ENCODE measurements at places on chromosomes 13 and 19.

- DNase-seq = no peak
Measured at GRCh38 chr13:41268764-41269163, 5.4 kb upstream of the MTRF1 start.

GRCh38 chr13:110525328-110526319 is 35.9 kb downstream of the RAB20 start:
- peak; percentile 20 for DNase-seq

- no peak for DNase-seq
Measured at GRCh38 chr13:107650081-107650701, 565.1 kb downstream of the LIG4 start.

DNA sequence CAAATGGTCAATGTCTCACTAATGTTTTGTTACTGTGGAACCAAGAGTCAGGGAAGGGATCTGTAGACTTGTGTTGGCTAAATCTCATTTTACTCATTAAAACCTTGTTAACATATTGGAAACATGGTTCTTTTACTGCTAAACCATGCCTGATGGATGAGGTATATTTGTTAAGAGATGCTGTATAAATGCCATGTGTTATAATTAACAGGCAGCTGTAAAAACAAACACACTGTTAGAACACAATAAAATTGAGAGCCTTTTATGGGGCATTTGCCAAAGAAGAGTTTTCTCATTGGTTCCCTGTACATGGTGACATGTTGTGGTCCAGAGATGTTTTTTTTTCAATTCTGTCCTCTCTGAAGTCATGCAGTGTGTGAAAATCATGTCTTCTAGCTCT is 121.9 kb downstream of the ESD start:
- DNase-seq = no peak

DNA sequence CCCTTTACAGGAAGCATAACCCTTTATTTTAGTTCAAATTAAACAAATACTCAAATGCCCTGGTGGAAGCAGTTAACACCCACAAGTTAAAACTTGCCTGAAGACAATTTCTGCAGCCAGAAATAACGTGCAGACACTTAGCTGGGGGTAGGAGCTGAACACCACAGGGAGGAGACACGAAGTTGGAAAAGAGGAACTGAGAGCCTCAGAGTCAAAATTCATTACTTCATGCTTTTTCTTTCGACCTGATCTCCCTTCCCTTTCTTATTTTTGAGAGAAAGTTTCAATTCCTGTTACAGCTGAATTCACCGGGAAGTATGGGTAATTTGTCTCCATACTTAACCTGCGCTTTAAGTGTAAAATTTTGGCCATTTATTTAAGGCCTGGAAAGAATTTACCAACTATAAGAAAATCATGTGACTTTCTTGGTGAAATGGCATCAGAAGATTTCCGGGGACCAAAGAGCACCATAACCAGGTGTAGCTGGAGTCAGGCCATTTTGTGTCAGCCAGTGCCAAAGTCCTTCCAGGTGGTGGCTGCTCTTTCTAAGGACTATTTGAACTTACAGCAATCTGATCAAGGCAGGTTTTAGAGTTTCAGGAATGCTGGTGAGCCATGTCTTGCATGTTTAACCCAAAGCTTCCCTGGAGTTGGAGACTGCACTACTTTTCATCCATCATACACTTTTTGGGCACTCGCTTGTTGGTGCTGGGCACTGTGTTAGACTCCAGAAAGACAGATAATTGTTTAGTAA is 46.5 kb upstream of the RCBTB2 start:
- DNase-seq = no peak

DNA sequence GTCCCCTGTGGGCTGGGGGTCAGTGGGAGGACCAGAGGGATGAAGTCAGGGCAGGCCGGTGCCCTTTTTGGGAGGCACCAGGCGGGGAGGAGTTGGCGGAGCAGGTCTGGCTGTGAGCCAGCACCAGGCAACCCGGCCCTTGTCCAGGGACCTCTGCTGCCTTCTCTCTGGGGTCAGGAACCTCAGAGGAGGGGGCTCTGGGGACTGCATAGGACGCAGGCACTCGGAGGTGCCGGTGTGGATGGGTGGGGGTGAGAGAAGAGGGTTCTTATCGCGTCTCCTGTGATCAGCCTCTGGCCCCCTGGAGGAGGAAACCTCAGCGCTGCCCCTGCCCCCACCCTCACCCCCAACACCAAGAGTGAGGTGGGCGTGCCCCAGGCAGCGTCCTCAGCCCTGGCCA is 16.5 kb downstream of the DPF1 start:
- no peak for DNase-seq

GRCh38 chr13:90995614-90996013 is 351.9 kb upstream of the MIR17HG start:
- DNase-seq = peak; percentile 67

DNA sequence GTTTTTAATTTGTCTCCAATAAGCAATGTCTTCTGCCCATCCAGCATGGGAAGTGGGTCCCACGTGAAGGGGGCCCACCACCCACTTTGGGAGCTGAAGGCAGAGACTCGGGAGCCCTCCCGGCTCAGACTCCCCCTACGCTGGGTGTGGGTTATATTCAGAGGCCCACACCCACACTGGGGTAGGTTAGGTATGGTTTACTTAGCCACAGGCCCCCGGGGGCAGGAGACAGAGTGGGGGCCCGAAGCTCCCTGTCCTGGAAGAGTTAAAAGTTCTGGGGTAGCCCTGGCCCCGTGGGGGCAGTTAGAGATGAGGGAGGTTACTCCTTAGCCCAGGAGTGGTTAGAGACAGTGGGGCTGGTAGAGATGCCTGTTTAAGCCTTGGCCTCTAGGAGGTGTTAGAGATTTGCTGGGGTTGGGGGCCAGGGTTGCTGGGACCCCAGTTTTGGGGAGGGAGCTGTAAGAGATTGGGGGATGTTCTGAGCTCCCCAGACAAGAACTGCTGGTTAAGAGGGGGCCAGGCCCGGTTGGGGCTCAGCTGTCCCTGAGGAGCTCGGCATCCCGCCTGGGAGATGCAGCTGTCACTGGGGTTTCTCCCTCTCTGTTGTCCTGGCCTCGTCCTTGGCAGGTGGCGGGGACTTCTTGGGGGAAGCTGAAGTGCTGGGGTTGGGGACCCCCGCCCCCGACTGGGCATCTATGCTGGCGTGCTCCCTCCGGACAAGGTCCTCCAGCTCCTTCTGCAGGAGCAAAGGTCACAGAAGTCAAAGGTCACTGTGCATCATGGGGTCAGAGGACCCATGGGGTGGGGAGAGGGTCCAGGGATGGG is 712 bp upstream of the RINL start:
- DNase-seq = no peak

GRCh38 chr13:106796280-106797047 is 228.5 kb upstream of the ARGLU1 start:
- DNase-seq = no peak

- DNase-seq = no peak
Measured at GRCh38 chr19:426725-427445, 17.9 kb upstream of the C2CD4C start.

DNA sequence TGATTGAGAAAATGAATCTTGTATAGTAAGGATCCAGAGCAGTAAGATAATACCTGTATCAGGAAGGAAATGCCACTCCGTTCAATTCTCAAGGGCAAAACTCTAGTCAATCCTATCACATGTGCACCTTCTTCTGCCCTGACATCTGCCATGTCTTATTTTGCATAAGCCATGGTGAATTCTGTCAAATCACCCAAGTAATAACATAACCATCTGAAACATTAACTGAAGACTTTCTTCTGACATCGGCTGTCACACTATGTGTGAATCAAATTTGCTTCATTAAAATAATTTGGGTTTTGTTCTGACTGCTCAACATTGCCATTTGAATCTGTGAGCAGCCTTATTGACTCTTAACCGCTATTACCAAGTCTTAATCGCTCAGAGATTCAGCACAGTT is 91.2 kb downstream of the PCDH9 start:
- peak; percentile 60 for DNase-seq

DNA sequence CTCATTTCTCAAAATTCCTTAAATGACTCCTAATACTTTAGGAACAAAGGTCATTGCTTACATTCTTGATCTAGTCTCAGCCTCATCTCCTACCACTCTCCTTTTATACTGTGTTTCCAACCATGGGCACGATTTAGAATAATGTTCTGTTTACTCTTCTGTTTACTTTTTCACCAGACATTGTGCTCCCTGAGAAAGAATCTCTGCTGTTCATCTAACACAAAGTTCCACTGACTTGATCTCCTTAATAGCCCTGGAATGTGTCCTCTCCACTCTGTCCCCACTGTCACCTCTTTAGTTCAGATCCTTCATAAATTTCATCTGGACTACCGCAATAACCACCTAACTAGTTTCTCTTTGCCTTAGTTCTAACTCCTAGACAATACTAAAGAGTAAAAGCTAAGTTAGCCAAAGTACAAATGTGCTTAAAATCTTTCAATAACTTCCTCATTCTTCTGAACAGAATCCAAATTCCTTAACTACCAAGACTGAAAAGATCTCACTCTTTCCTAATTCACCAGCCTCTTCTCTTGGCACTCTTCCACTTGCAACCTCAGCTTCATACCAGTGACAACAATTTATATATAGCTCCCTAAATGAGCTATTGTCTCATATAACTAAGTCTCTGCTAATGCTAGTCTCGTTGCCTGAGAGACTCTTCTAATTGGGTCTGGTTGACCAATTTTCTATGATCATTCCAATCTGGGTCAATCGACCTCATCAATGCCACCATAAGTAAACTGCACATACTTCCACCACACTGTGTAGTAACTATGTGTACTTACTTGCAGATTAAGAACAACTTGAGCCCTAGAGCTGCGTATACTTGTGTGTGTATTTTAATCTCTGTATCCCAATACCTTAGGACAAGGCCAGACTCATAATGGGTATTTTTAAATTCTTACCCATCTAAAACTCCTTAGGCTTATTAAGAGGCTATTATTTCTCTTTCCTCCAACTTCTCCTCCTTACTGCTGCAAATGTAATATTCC is 179.9 kb downstream of the VWA8 start:
- no peak for DNase-seq

DNA sequence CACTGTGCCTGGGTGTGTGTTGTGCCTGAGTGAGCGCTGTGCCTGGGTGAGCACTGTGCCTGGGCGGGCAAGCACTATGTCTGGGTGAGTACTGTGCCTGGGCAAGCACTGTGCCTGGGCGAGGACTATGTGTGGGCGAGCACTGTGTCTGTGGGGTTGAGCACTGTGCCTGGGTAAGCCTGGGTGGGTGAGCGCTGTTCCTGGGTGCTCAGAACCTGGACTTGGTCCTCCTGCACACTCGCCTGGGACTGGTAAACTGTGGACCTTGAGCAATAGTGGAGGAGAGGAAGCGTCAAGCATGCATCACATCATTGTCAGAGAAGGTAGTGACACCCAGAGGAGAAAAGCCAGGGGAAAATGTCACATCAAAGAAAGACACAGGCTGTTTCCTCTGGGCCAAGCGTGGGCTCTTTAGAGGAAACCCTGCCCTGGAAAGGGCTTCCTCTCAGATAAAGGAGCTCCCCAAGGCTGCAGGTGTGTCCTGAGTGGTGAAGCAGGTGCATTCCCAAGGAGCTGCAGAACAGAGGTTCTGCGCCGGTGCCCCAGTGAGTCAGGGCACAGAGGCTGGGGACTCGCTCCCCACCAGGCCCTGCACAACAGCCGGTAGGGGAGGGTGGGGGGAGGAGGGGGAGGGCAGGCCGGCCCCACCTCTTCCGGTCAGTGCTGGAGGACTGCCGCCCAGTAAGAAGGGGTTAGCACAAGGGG is 141.2 kb downstream of the TEX29 start:
- DNase-seq = no peak

- DNase-seq = no peak
Measured at GRCh38 chr13:73090116-73090822, 31.5 kb downstream of the KLF5 start.

- no peak for DNase-seq
Measured at GRCh38 chr13:48493066-48493765, 39.7 kb downstream of the RCBTB2 start.

GRCh38 chr19:45251452-45252354 is 632 bp downstream of the MARK4 start:
- no peak for DNase-seq

DNA sequence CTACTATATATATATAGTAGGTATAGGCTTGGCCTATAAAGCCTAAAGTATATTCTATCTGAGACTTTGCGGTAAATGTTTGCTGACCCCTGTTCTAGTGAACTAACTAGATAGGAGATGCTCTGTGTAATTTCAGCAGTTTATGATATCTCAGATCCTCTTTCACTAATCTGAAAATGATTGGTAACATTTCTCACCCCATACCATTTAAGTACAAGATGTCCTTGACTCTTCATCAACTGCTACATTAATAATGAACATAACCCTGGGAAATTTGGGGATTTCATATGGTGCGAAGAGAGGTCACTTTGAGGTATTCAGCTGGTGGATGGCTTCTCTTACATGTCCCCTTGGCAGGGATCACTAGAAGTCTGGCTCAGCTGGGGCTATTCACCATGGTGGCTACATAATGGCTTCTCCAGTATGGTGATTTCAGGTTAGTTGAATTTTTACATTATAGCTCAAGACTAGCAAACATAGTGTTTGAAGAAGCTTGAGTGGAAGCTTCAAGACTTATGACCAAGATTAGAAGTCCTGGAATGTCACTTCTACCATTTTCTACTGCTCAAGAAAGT is 103.6 kb upstream of the MYCBP2 start:
- no peak for DNase-seq

DNA sequence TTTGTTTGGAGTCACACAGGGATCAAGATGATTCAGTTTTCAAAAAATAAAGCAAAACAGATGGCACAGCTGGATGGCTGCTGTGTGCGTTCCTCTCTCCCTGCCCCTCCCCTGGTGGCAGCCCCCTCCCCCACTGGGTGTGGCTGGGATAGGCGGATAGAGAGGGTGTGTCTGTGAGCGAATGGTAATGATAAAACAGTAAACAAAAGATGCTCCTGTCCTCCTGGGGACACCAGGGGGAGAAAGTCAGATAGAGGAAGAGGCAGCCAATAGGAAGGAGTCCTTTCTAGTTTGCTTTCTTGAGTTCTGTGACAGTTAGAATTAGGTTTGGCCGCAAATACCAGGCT is 6.5 kb downstream of the TMEM255B start:
- no peak for DNase-seq

DNA sequence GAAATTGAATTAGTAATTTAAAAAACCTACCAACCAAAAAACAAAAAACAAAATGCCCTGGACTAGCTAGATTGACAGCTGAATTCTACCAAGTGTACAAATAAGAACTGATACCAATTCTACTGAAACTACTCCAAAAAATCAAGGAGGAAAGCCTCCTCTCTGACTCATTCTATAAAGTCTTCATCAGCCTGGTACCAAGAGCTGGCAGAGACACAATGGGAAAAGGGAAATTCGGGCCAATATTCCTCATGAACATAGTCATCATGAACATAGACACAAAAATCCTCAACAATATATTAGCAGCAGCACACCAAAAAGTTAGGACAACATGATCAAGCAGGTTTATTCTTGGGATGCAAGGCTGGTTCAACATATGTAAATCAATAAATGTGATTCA is 2667.7 kb upstream of the PCDH20 start:
- no peak for DNase-seq

- no peak for DNase-seq
Measured at GRCh38 chr13:24822640-24823039, 58.7 kb downstream of the RNF17 start.

- DNase-seq = no peak
Measured at GRCh38 chr19:30634996-30635975, 263.1 kb downstream of the ZNF536 start.

DNA sequence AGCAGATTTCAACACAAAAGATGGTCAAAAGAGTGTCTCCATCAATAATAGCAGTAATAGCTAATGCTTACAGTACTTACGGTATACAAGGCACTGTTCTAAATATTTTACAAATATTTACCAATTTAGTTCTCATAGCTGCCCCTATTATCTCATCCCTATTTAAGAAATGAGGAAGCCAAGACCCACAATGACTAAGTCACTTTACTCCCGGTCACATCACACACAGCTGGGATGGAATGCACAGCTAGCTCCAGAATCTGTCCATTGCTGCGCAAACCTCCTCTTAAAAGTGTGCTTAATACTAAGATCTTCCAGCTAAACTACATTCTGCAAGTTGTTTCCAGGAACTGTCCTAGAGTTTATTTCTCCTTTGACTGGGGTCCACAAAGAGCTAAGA is 63.4 kb downstream of the RAP2A start:
- no peak for DNase-seq

Data from NCI-H524 treated with DMSO at 0.1 percent for 48 hours (cell line).